ENCODE measurements at places on chromosomes 7 and 10. TPM values are rescaled to one million over a fixed set of nuclear protein-coding genes. Genes with fewer than 3 reads are reported as not detected.

WDR86 gene
- 21.2 TPM for total RNA-seq

CDHR1 gene
- total RNA-seq: 5.3 TPM

CAV2 gene
- total RNA-seq: 12.2 TPM

MMP21 gene
- total RNA-seq: 0.46 TPM

SYNPO2L gene
- not detected for total RNA-seq

NUTM2E gene
- total RNA-seq: 0.46 TPM

MCMBP gene
- 45.4 TPM for total RNA-seq

GNAT3 gene
- not detected for total RNA-seq

SFRP5 gene
- 3.2 TPM for total RNA-seq

FOXI2 gene
- not detected for total RNA-seq

SPDYE1 gene
- not detected for total RNA-seq

CHST3 gene
- 12.2 TPM for total RNA-seq

NPSR1 gene
- total RNA-seq: 1.8 TPM

GIMAP6 gene
- total RNA-seq: 6.9 TPM

ELFN1 gene
- 11.3 TPM for total RNA-seq

CRTAC1 gene
- 55.8 TPM for total RNA-seq

NUTM2B gene
- 0.46 TPM for total RNA-seq

EGR2 gene
- total RNA-seq: 1.2 TPM

UCMA gene
- not detected for total RNA-seq

CLDN3 gene
- 0.69 TPM for total RNA-seq

PLPP4 gene
- total RNA-seq: 29.1 TPM

TAS2R5 gene
- 1.8 TPM for total RNA-seq

SLC18A2 gene
- 13.1 TPM for total RNA-seq

TAS2R41 gene
- not detected for total RNA-seq

TMED4 gene
- total RNA-seq: 61.6 TPM

VSIR gene
- total RNA-seq: 8.3 TPM

NKX2-3 gene
- not detected for total RNA-seq

ST7 gene
- total RNA-seq: 50.5 TPM

GFRA1 gene
- total RNA-seq: 42.7 TPM

SYPL1 gene
- total RNA-seq: 21.9 TPM

FAM25C gene
- not detected for total RNA-seq

EXOC4 gene
- total RNA-seq: 128 TPM

GPR37 gene
- total RNA-seq: 10.8 TPM

SP8 gene
- 2.8 TPM for total RNA-seq

PARD3 gene
- 76.4 TPM for total RNA-seq

DKK1 gene
- 5.3 TPM for total RNA-seq

FAM237B gene
- total RNA-seq: 0.23 TPM

AGMO gene
- 0.69 TPM for total RNA-seq

STRA8 gene
- not detected for total RNA-seq

ENTPD7 gene
- total RNA-seq: 14.3 TPM

RINT1 gene
- total RNA-seq: 20.5 TPM

OPN1SW gene
- total RNA-seq: not detected

PIP4K2A gene
- 33.7 TPM for total RNA-seq

TMEM229A gene
- total RNA-seq: 4.6 TPM

HTR5A gene
- 2.5 TPM for total RNA-seq

ABCB1 gene
- total RNA-seq: 12.2 TPM

SPOCK2 gene
- 207 TPM for total RNA-seq

PTPRN2 gene
- 84.9 TPM for total RNA-seq

CYP3A5 gene
- total RNA-seq: not detected

TBC1D12 gene
- 66.2 TPM for total RNA-seq

CPA4 gene
- 1.4 TPM for total RNA-seq
